ENCODE measurements at places on chromosomes 5 and 9.

DNA sequence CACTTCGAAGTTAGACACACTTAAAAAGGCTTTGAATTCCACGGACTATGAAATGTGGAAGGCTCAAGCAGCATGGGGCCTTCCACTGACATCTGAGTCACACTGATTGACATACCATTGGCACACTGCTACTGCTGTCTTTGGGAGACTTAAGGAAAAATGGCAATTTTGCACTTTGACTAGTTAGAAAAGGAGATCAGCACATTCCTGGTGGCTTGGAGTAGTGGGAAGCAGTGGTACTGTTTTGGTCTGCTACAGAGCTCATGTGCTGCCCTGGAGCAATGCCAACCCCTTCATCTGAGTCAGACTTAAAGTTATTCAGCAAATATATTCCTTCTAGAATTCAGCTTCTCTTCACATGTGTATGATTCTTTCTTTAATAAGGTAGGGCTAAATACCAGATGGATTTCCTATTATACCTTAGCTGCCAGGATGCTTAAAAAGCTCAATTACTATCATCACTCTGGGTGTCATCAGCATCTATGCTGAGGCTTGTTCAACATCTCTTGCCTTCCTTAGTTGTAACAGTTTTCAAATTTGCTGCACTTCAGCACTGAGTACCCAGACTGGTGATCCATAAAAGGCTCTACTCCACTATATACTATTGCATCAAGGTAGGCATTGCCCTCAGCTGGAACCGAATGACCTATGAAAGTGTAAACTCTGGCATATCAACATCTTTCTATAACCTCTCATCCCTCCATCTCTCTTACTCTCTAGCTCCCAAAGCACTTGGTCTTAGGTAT is 42.3 kb upstream of the MOCS2 start:
- no peak for DNase-seq

- DNase-seq: no peak
Measured at GRCh38 chr9:133075925-133076630, 14.3 kb downstream of the CEL start.

- no peak for DNase-seq
Measured at GRCh38 chr5:60076746-60077145, 183.2 kb upstream of the PDE4D start.

- DNase-seq: no peak
Measured at GRCh38 chr5:37668524-37669047, 171.3 kb downstream of the GDNF start.

- DNase-seq: no peak
Measured at GRCh38 chr9:126400571-126400970, 73.9 kb downstream of the MVB12B start.

DNA sequence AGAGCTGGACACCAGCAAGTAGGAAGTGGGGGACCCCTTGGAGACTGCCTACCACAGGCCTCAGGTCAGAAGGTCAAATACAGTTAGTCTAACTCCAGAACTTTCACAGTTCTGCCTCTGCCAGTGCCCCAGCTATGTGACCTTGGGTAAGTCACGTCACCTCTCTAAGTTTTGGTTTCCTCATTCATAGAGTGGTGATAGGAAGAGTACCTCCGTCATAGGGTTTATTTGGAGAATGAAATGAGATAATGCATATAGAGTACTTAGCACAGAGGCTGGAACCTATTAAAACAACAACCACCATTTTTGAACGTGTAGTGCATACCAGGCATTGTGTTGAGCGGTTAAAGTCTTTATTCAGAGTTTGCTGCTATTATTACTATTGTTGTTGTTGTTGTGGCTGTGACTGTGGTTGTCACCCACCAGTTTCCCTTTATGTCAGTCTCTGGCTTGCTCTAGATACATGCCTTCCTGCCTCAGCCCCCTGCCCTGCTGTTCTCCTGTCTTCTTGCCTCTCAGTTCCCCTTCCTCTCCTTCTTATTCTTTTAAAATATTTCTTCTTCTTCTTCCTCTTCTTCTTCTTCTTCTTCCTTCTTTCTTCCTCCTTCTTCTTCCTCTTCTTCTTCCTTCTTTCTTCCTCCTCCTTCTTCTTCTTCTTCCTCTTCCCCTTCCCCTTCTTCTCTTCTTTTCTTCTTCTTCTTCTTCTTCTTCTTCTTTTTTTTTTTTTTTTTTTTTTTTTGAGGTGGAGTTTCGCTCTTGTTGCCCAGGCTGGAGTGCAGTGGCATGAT is 67.8 kb downstream of the RALGPS1 start:
- DNase-seq: no peak

GRCh38 chr5:33588654-33589372 is 148.0 kb downstream of the TARS1 start:
- DNase-seq: no peak

- DNase-seq: no peak
Measured at GRCh38 chr5:56339732-56340131, 106.6 kb upstream of the ANKRD55 start.

GRCh38 chr5:175683921-175684320 is 26.1 kb downstream of the HRH2 start:
- no peak for DNase-seq

DNA sequence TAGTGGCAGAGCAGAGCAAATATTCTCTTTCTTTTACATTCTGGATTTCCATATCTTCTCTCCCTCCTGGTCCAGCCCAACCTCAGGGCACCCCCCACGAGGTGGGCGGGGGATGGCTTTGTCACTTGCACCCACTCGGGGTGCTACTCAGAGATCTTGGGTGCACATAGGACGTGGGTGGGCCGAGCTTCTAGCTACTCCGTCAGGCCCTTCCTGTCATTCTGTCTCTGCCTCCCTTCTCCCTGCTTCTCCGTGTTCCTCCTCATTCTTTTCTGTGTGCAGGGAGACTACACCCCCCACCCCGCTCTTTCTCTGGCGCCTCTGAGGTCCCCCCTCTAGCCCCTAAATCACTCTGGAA is 19.5 kb downstream of the PCDHGC5 start:
- no peak for DNase-seq

DNA sequence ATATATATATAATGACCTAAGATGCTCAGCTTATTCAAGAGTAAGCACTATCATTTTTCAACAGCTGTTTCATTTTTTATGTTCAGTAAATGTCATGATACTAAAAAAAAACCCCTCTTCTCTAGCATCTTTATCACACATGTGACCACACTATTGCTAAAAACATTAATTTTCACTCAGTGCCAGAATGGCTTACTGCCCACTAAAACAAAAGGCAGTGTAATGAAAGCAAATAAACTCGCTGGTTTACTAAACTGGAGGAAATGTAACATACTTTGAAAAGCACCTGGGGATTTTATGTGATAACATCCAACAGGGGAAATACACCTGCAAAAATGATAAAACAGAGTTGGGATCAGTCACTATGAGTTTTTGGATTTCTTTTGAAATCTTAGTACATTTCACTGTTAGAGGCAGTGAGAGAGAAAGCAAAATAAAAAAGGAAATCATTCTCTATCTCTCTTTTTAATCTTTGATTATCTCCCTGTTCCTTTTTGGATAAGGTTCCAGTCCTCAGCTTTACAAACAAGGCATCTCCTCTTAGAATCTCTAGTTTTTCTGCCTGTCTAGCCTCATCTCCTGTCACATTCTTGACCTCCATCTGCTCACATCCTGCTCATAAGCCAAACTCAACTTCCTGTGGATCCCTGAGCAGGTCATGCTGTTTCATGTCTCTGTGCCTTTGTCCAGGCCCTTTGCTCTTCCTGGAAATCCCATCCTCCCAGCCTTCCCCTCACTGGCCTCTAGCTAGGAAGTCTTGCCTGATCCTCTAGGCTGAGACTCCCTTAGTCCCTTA is 338.0 kb downstream of the MAN2A1 start:
- DNase-seq: no peak

- DNase-seq: no peak
Measured at GRCh38 chr5:57324181-57324580, 150.3 kb downstream of the GPBP1 start.

- peak; percentile 2 for DNase-seq
Measured at GRCh38 chr9:68704814-68705530, at the start of gene PIP5K1B. Gene PIP5K1B, plus strand, starts transcription at chr9:68705240. Its CDS starts 117,375 bp downstream, at chr9:68822615.

- DNase-seq: no peak
Measured at GRCh38 chr5:41503310-41503709, 7.1 kb downstream of the PLCXD3 start.

- DNase-seq: no peak
Measured at GRCh38 chr5:133499895-133500294, 112.4 kb downstream of the FSTL4 start.

DNA sequence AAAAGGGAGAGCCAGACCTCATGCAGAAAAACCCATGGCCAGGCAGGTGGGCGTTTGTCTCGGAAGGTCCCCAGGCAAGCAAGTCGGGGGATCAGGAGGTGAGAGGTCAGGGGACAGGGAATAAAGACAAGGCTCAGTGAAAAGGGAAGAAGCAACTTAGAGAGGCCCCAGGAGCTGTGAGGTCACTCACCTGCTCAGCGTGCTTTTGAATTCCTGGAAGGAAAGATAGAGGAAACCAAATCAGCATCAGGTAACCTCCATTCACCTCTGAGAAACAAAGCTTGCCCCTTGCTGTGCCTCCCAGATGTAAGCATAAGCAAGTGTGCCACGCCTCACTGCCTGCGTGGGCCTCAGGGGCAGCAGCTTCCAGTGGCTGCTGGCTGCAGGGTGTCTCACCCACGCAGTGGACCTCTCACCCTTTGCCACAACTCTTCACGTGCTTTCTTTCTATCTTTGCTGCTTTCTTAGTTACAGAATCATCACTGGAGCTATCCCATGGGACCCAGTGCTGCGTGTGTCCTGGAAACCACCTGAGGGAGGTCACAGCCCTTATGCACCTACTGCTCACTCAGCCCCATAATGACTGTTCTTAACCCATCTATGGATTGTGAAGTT is 6.0 kb downstream of the TRIM7 start:
- no peak for DNase-seq

DNA sequence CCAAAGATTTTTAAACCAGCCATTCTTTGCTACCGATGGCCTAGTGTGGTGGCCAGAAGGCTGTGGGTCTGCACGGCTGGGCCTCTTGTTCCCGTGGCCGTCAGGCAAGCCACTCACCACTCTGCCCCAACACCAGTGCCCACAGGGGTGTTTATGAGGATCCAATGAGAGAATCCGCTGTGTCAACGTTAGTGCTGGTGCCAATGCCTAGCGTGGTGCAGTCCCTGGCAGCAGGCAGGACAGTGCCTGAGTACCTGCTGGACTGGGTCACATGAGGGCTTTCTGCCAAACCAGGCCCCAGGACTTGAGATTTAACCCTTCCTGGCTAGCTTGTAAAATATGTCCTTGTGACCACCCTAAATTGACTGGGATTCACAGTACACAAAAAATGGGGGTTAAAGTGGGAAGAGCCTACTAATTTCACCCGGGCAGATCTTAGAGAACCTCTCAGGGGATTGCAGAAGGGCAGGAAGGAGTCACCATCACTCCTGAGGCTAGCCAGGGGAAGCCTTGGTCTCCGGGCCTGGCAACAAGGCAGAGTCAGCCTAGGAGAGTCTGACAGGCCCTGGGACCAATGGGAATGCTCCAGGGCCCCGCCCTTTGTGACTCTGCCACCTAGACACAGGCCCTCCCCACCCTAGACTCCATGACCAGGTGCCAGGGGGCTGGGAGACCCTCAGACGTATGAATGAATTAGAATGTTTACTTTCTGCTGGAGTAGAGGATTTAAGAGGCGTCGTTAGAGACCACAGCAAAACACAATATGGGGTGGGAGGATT is 63.2 kb upstream of the FSTL4 start:
- DNase-seq: no peak

GRCh38 chr9:134272302-134273023 is 53.8 kb upstream of the RXRA start:
- no peak for DNase-seq

DNA sequence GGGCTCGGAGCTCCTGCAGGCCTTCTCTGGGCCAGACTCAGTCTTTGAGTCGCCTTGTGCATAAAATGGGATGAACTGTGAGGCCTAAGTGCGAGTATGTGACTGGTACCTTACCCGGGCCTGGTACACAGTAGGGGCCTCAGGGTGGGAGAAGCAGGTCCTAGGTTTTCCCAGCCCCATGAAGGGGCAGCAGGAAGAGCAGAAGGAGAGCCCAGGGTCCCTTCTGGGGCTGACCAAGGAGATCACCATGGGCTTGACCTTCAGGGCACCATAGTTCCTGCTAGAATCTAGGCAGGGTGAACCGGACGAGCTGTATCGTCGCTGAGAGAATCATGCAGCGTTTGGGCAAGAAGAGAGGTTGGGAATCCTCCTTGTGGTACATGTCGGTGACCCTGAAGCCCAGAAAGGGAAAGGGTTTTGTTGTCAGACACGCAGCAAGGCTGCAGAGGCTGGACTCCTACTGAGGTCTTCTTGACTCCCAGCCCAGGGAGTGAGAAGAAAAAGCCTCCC is 373 bp upstream of the PHYKPL start:
- no peak for DNase-seq

DNA sequence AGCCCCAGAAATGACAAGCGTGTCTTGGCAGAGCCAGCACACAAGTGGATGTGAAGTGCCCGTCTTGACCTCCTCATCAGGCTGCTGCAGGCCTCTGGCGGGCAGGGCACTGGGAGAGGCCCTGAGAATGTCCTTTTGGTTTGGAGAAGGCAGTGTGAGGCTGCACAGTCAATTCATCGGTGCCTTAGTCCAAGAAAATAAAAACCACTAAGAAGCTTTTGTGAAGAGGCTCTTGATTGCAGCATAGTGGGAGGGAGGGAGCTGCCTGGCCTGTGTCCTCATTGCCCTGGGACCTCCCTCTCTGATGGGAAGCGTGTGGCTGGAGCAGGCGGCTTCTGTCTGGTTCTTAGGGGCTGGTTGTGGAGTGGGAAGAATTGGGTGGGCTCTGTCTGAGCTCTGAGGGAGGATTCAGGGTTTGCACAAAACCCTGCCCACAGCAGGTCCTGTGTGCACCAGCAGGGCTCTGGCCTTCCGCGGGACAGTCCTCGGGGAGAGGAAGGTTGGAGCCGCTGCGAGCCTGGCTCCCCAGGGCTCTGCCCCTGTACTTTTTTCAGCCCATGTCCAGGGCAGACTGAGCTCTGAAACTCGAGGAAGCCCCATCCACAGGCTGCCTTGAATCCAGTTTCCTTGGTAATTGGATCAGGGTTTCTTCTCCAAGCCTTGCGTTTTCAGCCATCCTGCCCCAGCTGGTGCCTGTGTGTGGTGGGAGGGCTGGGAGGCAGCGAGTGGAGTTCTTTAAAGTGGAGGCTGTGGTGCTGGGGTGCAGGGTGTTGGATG is 1.1 kb downstream of the HRCT1 start:
- no peak for DNase-seq

GRCh38 chr5:52824827-52825226 is 37.1 kb downstream of the ITGA1 start:
- DNase-seq: no peak

DNA sequence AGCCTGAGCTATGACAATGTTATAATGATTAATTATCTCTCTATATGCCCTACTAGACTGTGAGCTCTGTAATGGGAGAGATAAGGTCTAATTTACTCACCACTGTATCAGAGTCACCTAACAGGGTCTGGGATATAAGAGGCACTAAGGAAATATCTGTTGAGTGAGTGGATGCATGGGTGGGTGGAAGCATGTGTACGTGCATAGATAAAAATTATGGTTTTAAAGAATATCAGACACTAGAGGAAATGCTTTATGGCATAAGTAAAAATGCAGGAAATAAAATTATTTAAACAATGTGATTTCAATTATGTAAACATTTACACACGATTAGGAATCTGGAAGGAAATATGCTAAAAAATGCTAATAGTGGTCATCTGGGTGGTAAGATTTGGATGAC is 137.8 kb downstream of the SPOCK1 start:
- DNase-seq: no peak
